Breast epithelium (tissue), 4 donors: ENCODE measurements at places on chromosomes 1 and 21. TPM values are rescaled to one million over a fixed set of nuclear protein-coding genes. Genes with fewer than 3 reads are reported as not detected.

GRCh38 chr1:110425612-110426152, 18.2 kb upstream of the LAMTOR5 start:
- DNase-seq: no peak

DNA sequence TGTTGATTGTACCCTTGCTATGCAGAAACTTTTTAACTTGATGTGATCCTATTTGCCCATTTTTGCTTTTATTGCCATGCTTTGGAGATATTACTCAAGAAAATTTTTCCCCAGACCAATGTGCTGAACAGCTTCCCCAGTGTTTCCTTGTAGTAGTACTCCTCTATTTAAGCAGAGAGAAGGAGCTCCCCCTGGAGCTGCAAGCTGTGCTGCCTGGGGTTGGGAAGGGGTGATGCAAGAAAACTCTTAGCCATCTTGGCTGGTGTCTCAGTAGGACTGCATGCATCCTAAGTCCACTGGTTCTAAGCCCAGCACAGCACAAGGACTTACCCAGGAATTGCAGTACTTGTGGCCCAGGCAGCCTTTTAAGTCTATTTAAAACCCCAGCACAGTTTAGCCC, 121.6 kb downstream of the NTMT2 start:
- DNase-seq: no peak

DNA sequence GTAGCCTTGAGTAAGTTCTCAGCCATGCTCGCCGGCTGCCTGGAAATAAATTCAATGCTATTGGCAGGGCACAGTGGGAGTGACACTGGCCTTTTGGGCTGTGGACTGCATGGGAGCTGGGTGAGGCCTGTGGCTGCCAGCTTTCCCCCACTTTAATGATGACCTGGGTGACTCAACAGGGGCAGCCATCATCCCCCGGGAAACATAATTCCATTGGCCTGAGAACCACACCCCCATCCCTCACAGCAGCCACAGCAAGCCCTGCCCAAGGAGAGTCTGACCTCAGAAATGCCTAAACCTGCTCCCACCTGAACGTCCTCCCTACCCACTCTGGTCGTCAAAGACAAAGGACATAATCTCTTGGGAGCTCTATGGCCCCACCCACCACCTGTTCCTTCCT, 384.0 kb downstream of the LTN1 start:
- no peak for DNase-seq

DNA sequence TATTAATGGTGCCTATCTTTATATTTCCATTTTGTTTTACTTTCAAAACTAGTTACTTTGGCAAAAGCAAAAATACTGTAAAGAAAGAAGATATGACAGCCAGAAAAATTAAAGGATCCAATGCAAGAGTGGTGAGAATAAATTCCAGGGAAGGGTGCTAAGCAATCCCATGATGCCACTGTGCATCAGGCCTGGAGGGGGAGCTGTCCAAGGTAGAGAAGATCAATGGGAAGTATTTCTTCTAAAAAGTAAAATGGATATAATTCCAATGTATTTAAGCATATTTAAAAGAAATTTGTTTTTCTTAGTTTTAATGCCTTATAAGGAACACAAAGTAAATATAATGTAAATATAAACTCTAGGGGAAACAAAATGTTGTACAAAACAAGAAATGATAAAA, 1382.2 kb upstream of the B3GALT2 start:
- DNase-seq: no peak

DNA sequence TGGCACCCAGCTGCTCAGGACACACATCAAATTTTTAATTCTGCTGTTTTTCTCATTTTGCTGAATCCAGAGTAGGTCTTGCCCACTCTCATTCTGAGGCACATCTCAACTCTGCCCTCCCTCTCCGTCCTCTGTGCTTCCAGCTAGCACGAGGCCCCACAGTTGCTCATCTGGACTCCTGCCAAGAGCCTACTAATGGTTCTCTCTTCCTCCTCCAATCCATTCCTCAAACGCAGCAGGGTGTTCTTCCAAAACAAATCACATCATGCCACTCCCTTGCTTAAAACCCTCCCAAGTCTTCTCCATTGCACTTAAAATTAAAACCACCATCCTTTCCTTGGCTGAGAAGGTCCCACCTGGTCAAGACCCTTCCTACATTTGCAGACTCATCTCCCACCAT, 49.8 kb upstream of the SCAF4 start:
- DNase-seq: no peak

- DNase-seq: no peak
Measured at GRCh38 chr1:81505831-81506230, 294.9 kb upstream of the ADGRL2 start.

- no peak for DNase-seq
Measured at GRCh38 chr1:68115308-68115707, 64.9 kb upstream of the DIRAS3 start.

Gene ADAM30
- not detected for total RNA-seq

Gene IQCC
- 3.5 TPM for total RNA-seq

Gene MARK1
- 6.6 TPM for total RNA-seq

Gene HUNK
- total RNA-seq: 1.3 TPM

Gene PCSK9
- not detected for total RNA-seq

Gene CACHD1
- 21.6 TPM for total RNA-seq
